Foreskin keratinocyte (primary cell): ENCODE measurements at places on chromosomes 5 and 9. TPM values are rescaled to one million over a fixed set of nuclear protein-coding genes. Genes with fewer than 3 reads are reported as not detected.

Gene COL5A1
- total RNA-seq: 4.8 and 14.7 TPM in 2 replicates

Gene ACSL6
- 0.07 TPM in 2 replicates for total RNA-seq

Gene PLCXD3
- total RNA-seq: not detected in 2 replicates

Gene ARID3C
- total RNA-seq: 0.07 and 0.17 TPM in 2 replicates

Gene LHX3
- not detected in 2 replicates for total RNA-seq

Gene NPR3
- total RNA-seq: not detected in 2 replicates

- no peak for DNase-seq
Measured at GRCh38 chr9:131593936-131594665, 48.8 kb downstream of the PRRT1B start.

GRCh38 chr5:146447734-146448380 lies 724 bp downstream of the TCERG1 start:
- peak; percentile 26 for DNase-seq

- DNase-seq: no peak
Measured at GRCh38 chr5:92548346-92548745, 1032.7 kb downstream of the NR2F1-AS1 start.

GRCh38 chr5:110161162-110161561 lies 471.4 kb downstream of the MAN2A1 start:
- DNase-seq: peak; percentile 64

GRCh38 chr5:95725937-95726810 lies 5.0 kb upstream of the RHOBTB3 start:
- DNase-seq: no peak

DNA sequence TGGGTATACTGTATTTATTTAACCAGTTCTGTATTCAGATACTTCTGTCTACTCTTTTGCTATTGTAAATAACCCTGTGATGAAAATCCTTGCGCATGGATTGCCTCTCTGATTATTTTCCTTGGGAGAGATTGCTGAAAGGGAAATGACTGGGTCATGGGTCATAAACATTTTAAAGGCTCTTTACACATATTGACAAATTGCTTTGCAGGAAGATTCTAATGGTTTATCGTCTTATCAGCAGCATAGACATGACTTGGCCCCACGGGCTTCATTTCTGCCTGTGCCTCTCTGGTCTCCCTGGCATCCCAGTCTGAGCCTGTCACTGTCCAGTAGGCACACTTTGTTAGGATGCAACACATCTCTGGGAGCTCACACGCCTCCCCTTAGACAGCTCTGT lies 52.3 kb downstream of the RGS3 start:
- no peak for DNase-seq

DNA sequence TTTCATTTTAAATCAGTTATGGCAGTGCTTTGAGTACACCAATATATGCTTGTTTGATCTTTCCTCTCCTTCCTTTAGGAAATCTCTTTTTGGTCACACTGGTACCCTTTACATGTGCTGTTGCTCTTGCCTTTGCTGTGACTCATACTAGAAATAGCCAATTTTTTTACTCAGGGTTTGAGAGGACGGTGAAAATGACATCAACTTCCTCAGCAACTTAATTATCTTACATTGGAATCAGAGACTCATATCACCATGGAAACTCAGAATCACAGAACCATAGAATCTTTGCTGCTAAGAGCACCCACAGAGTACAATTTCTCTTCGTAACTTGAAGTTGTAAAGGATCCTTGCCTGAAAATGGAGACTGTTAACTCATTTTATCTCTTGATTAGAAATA lies 13.8 kb upstream of the ZNF300 start:
- DNase-seq: no peak

GRCh38 chr9:13942695-13943094 lies 371.2 kb downstream of the NFIB start:
- peak; percentile 97 for DNase-seq

DNA sequence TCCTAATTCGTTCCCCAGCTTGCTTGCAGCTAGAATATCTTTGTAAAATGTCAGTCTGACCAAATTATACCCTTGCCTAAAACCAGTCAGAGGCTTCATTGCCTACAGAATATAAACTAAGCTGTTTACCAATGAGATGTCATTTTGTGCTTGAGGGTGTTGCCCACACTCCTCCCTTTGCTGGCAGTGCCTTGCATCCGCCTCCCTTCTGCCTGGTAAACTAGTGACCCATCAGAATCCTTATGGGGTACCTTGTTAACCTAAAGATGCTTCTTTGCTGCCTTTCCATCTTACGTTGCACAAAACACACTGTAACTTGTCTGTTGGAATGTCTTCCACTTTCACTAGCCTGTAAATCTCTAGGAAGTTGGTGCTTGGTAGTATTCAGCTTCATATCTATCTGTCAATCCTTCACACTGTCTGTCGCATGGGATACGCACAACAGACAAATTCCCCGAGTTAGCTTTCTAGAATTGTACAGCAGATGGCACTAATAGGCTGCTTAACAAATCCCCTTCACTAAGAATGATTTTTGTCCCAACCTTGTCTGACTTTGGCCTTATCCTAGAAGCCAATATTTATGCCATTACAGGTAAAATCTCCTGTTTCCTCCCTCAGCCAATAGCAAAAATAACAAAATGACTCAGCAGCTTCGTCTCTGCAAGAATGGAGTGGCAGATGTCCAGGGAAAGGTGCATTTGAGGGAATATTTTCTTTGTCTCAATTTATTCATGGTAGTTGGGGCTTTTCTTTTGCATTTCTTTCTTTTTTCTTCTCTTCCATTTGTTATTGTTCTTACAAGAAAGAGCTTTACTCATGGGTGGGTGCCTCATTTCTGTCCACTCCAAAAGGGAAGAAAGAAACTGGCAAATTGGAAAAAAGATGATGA lies 3.0 kb downstream of the NUDT2 start:
- DNase-seq: peak; percentile 19
